ENCODE measurements at places on chromosomes 4 and X. TPM values are rescaled to one million over a fixed set of nuclear protein-coding genes. Genes with fewer than 3 reads are reported as not detected.

The ANAPC10 gene
- 28.8 TPM for total RNA-seq

The MAGEB17 gene
- total RNA-seq = not detected

The AGTR2 gene
- total RNA-seq = not detected

The PRDM5 gene
- total RNA-seq = 13.1 TPM

The FREM3 gene
- total RNA-seq = 0.44 TPM

The GIMD1 gene
- not detected for total RNA-seq

The RAB9B gene
- total RNA-seq = 0.66 TPM

The SLC38A5 gene
- 21.1 TPM for total RNA-seq

The MCF2 gene
- total RNA-seq = 0.12 TPM

Data from aortic smooth muscle cell (primary cell).